ENCODE measurements at places on chromosomes 1 and 21.

GRCh38 chr1:37437087-37437486 lies 37.3 kb upstream of the ZC3H12A start:
- no peak for DNase-seq

DNA sequence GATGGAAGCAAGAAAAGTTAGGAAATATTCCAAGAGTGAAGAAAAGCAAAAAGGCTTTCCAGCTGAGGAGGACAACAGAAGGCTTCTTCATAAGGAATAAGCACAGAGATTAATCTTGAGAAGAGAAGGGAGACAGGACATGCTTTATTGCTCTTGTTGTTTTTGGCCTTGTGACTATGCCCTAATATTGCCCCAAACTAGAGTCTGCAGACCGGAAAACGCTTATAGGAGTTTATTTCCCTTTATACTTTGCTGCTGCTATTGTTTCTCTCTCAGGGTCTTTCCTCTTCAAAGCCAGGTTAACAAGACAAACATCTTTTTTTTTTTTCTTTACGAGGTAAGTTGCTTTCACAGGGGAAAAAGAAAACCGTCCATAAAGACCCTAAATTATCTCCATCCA lies 991.4 kb downstream of the ADGRL2 start:
- no peak for DNase-seq

GRCh38 chr1:6419804-6420453 lies at the start of gene HES2:
Gene HES2 (minus strand): TSS chr1:6419919. CDS start chr1:6419820, 99 bp downstream.
- no peak for DNase-seq

DNA sequence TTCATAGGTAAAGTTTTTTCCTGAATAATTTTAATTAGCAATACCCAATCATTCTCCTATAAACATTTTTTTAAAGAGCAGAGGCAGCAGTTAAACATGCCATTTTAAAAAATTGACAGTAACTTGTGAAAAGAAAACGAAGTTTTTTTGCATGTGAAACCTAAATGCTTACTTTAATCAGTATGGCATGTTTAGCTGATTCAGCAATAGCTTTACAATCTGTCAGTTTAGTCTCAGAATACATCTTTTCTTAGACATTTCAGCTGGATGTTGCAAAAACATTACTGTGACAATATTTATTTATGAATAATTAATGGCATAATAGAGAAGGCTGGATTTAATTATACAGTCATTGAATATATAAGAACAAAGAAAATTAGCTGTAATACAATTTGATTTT lies 1132.4 kb upstream of the ADGRL2 start:
- no peak for DNase-seq

- DNase-seq, result no peak
Observed at GRCh38 chr1:86860020-86860419, 53.9 kb downstream of the SELENOF start.

DNA sequence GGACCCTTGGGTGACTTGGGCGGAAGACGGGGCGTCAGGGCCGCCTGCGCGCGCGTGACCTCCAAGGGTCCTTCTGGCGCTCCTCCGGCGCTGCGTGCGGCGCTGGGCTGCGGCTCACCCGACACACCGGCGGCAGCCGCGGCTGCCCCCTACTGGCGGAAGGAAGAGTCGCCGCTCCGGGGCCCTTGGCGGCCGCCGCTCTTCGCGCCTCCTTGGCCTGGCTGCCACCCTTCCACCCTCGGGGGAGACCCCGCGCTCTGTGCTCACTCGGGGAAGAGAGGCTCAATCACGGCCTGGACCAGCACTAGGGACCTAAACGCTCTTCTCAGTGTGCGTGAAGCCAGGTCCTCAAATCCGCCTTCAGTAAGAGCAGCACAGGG lies 89.7 kb downstream of the DMRTA2 start:
- DNase-seq, result no peak

GRCh38 chr1:2408859-2409276 lies 3.5 kb downstream of the PEX10 start:
- no peak for DNase-seq

GRCh38 chr21:44984792-44985440 lies 45.1 kb downstream of the SLX9 start:
- DNase-seq, result no peak

GRCh38 chr1:227134686-227135314 lies 183.5 kb downstream of the CDC42BPA start:
- no peak for DNase-seq

- DNase-seq, result no peak
Observed at GRCh38 chr21:15004721-15005370, 60.0 kb downstream of the NRIP1 start.

DNA sequence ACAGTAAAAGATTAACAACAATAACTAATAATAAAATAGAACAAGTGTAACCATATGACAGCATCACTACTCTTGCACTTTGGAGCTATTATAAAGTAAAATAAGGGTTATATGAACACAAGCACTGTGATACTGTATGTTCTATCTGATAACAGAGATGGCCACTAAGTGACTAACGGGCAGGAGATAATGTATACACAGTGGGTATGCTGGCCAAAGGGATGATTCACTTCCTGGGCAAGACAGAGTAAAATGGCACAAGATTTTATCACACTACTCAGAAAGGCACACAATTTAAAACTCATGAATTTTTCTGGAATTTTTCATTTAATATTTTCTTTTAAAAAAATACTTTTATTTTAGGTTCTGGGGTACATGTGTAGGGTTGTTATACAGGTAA lies 12.3 kb downstream of the SLC9C2 start:
- DNase-seq, result no peak

GRCh38 chr1:31637915-31638673 lies 6.6 kb downstream of the PEF1 start:
- DNase-seq, result no peak

- no peak for DNase-seq
Observed at GRCh38 chr1:70353601-70354331, 756 bp downstream of the ANKRD13C start.

DNA sequence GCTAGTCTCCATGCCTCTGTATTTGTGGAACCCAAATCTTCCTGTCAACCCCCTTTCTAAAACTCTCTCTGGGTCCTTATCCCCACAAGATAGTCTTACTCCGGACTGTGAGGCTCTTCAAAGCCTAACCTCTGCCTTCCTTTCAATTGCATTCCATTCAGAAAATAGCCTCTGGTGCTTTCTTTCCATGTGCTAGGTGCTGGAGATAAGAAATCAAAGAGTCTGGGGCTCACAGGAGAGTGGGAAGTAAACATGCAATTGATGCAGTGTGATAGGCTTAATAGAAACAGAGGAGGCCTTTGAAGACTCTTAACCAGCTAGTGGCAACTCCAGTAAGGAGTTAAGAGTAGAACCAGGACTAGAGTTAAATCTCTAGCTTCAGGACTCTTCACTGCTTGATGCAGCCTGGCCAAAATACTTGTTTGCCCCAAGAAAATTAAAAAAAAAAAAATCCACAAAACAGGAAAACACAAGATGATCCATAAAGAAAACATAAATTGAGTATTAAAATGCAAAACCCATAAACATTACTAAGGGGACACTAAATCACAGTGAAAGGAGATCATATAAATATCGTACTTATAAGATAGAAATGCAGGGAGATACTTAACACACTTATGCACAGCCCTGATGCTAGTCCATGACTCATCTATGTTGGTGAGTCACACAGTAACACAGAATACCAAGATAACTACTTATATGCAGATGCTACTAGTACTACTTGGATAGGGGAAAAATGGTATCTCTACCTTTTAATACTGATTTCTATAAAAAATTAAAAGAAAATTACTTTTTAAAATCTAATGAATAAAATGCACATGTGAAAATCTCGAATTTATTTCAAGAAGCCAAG lies 341.5 kb downstream of the KCNH1 start:
- no peak for DNase-seq

DNA sequence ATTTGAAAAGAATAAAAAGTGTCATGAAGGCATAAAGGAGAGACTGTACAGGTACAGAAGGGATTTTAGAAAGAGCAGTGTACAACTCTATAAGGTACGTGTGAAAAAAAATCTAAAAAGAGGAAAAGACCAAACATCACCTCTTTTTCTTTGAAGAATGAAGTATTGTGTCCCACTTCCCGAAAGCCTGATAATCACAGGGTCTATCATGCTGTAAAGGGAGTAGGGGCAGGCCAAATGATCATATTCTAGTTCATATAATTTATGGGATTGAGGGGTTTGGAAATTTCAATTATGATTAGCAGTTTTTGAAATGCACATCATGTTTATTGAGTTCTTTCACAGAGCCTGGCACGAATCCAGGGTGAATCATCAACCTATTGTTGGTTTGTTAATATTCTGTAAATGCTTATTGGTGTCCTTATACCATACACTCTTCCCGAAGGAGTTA lies 910 bp upstream of the RERE start:
- peak; percentile 27 for DNase-seq

- no peak for DNase-seq
Observed at GRCh38 chr1:201791779-201792173, 37.2 kb upstream of the IPO9 start.

GRCh38 chr1:210313046-210313595 lies 15.6 kb upstream of the HHAT start:
- no peak for DNase-seq

DNA sequence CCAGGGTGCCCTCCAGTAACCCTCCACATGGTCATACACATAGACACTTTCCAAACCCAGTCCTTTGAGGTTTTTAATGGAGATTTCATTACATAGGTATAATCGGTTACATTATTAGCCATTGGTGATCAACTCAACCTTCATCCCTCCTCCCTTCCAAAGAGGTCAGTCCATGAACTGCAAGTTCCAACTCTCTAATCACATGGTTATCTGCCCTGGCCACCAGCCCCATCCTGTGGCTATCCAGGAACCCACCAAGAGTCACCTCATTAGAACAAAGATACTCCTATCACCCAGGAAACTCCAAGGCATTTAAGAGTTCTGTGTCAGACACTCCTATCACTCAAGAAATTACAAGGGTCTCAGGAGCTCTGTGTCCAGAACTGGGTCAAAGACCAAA lies 12.2 kb downstream of the ATP1A4 start:
- DNase-seq, result no peak

DNA sequence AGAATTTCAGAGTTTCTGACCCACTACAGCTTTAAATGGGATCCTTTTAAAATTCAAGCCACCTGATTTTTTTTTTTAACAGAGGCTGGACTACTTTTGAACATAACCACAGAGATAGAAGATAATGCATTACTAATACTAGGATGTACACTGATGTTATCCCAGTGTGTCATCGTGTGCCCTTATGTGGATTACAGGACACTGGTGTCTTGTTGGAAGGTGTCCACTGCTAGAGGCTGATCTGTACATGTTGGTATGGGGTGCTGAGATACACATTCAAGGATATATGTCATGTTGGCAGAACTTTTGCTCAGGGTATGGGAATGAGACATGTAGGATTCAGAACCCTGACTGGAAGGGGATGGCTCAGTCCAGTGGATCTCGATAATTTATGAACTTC lies 56.3 kb downstream of the INAVA start:
- DNase-seq, result no peak

DNA sequence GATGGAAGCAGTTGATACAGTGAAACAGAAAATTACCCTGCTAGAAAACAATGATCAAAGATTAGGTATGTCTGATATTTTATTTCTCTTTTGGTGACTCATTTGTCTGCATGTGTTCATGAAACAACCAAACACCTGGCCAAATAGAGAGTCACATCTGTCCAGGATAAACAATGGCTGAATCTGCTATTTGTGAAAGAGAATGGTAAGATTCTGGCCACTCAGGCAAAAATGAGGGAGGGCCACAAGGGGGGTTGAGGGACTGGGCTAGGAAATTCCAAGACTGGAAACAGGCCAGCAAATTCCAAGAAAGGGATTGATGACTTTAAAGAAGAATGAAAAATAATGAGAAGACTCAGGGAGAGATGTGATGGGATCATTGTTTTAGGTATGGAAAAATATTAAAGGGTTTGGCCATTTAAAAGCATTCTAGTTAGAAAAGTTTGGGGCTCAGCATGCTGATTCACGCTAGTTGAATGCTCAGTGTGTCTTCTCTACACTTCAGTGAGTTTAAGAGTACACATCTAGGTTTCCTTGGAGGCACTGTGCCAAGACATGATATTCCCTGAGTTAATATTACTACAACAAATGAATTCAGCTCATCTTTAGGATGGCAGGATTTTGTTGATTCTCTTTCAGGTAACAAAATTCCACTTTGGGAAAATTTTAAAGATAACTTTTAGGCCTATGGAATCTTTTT lies 44.9 kb downstream of the TRAF5 start:
- DNase-seq, result no peak

Data from activated CD4-positive, alpha-beta T cell treated with anti-CD3 and anti-CD28 coated beads for 4 hours (primary cell).